ENCODE measurements at places on chromosomes 7 and 10. TPM values are rescaled to one million over a fixed set of nuclear protein-coding genes. Genes with fewer than 3 reads are reported as not detected.
A peak's percentile ranks its signal among the peaks of the same experiment; 100 is the strongest.

- no peaks in the 10 kb centered on the region for H3K27me3 ChIP-seq
- no peak overlapping the region for H3K27ac ChIP-seq
- H3K4me3 ChIP-seq = no peak overlapping the region
- no peak for DNase-seq
- no peaks in the 10 kb centered on the region for H3K36me3 ChIP-seq
Measured at GRCh38 chr10:33546031-33546430, 211.6 kb upstream of the NRP1 start.

GRCh38 chr7:151847681-151848081, 29.2 kb downstream of the PRKAG2 start:
- no peaks in the 10 kb centered on the region for H3K27me3 ChIP-seq
- H3K27ac ChIP-seq = no peak overlapping the region
- no peaks in the 10 kb centered on the region for H3K4me1 ChIP-seq
- no peak overlapping the region for H3K4me3 ChIP-seq

GRCh38 chr10:30540276-30540675, 89.3 kb downstream of the LYZL2 start:
- H3K4me3 ChIP-seq = no peak overlapping the region
- H3K36me3 ChIP-seq = no peaks in the 10 kb centered on the region
- H3K27ac ChIP-seq = no peak overlapping the region
- no peaks in the 10 kb centered on the region for H3K27me3 ChIP-seq

DNA sequence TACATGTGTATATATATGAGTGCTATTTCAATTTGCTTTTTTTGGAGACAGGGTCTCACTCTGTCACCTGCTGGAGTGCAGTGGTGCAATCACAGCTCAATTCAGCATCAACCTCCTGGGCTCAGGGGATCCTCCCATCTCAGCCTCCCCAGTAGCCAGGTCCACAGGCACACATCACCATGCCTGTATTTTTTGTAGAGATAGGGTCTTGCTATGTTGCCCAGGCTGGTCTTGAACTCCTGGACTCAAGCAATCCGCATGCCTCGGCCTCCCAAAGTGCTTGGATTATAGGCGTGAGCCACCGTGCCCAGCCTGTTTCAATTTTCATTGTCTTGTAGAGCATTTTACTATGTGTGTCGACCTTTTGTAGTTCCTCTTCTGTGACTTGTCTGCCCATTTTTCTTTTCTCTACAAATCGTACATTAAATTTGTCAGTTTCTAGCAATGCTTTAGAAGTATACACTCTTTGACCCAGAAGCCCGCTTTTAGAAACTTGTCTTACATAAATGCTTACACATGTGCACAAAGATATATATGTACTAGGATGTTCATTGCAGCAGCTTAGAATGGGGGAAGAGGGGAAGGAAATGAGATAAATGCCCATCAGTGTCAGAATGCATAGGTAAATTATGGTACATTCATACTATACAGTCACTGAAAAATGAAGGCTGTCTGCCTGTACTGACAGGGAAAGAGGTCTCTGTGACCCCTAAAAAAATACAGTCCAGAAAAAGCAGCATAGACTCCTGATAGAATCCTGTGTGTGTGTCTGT, 12.2 kb upstream of the RFC2 start:
- H3K36me3 ChIP-seq = no peaks in the 10 kb centered on the region
- H3K27ac ChIP-seq = no peak overlapping the region
- no peak for DNase-seq
- H3K27me3 ChIP-seq = no peaks in the 10 kb centered on the region
- H3K4me3 ChIP-seq = no peak overlapping the region

The DDC gene
- polyA plus RNA-seq = not detected

DNA sequence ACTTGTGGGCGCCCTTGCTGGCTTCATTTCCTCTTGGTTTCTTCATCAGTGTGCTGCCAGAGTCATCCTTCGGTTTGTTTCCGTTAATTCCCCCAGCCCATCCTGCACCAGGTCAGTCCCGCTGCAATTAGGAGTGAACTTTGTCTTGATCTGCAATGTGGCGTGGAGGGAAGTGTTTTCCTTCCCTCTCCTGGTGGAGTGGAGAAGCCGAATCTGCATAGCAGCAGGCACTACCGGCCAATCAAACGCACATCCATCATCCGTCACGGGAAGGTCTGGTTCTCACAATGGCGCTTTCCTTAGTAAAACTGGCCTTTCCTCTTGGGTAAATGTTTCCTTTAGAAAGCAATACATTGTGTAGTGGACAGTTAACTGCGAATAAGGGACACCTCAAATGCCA, 337.5 kb downstream of the CXCL12 start:
- H3K4me1 ChIP-seq = no peaks in the 10 kb centered on the region
- no peak overlapping the region for H3K27ac ChIP-seq
- DNase-seq = no peak
- no peaks in the 10 kb centered on the region for H3K27me3 ChIP-seq
- H3K4me3 ChIP-seq = no peak overlapping the region

- H3K27me3 ChIP-seq = no peaks in the 10 kb centered on the region
- DNase-seq = no peak
- no peak overlapping the region for H3K27ac ChIP-seq
- no peaks in the 10 kb centered on the region for H3K36me3 ChIP-seq
Measured at GRCh38 chr10:74206746-74207145, 55.7 kb downstream of the ADK start.

- no peaks in the 10 kb centered on the region for H3K36me3 ChIP-seq
- no peaks in the 10 kb centered on the region for H3K4me1 ChIP-seq
- DNase-seq = peak; percentile 71
Measured at GRCh38 chr7:153193144-153193595, 433.6 kb downstream of the ACTR3B start.

The CACNB2 gene
- 5.0 TPM for polyA plus RNA-seq

DNA sequence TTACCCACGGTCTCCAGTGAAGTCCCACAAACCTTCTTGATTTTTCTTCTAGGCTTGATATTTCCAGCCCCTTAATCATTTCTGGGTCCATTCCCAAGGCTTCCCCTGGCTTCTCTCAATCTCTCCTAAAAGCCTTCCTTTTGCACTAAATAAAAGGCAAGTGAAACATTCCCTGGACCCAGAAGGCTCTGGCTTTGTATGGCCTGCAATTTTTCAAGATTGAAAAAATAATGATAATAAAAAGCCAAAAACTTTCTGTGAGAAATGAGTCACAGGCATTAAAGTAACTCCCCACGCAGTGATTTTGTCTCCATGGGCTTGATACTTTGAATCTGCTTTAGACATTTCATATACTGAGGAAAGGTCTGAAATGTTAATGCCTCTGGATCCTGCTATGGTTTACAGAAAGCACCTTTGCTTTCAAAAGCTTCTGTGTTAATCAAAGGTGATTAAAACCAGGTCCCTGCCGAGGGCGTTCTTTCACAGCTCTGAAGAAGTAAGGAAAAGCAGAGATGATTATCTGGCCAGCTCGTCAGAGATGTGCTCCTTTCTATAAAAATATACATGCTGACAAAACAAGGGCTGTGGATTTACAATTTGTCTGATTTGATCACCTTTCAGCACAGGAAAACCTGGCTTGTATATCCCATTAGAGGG, 118.9 kb upstream of the TMEM72 start:
- H3K27ac ChIP-seq = no peak overlapping the region
- H3K36me3 ChIP-seq = no peaks in the 10 kb centered on the region
- no peak overlapping the region for H3K4me3 ChIP-seq
- no peaks in the 10 kb centered on the region for H3K4me1 ChIP-seq

GRCh38 chr10:78017856-78018255, 11.5 kb downstream of the POLR3A start:
- no peak for DNase-seq
- H3K4me3 ChIP-seq = no peak overlapping the region
- peaks cover 93% of the 10 kb centered on the region for H3K36me3 ChIP-seq
- H3K27me3 ChIP-seq = no peaks in the 10 kb centered on the region
- H3K27ac ChIP-seq = no peak overlapping the region

GRCh38 chr7:44087911-44088838, 5.8 kb upstream of the POLM start:
- H3K4me1 ChIP-seq = 0 out of 2 replicates have a peak, but pooled peaks cover 3% of the 10 kb centered on the region
- DNase-seq = no peak
- peaks cover 4% of the 10 kb centered on the region for H3K27me3 ChIP-seq

DNA sequence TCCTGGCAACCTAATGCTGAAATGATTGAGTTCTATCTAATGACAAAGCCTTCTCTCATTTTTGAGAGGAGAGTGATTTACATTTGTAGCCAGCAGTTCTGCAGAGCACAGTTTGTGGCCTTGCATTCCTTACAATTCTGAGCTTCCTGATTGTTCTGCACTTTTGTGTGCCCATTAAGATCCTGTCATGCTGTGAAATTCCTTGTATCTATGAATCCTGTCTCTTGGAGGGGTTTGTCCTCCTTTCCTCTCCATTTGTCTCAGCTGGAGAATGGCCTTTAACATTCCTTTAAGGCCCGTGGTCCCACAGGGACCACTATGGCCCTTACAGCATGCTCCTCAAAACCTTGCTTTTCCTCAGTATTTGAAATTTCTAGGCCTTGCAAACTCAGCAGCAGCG, 10.4 kb downstream of the KLHL7 start:
- H3K4me3 ChIP-seq = peak overlapping the region; percentile 1
- DNase-seq = peak; percentile 88
- peak overlapping the region; percentile 93 for H3K27ac ChIP-seq
- peaks cover 68% of the 10 kb centered on the region for H3K4me1 ChIP-seq

DNA sequence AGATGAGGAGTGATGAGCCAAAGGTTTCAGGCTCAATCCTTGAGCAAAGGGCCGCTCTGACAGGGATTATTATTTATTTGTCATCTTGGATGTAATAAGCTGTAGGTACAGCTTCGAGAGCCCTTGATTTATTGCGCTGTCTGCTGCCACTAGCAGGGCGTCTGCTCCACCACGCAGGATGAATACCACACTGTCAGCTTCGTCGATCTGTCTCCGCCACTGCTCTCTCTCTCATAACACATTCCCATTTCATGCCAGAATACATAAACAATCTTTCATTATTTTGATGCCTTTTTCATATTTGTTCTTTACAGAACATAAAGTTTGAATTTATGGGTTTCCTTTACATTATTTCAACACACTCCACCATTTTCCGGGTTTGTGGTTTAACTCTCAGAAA, 276.6 kb downstream of the LRMDA start:
- no peaks in the 10 kb centered on the region for H3K27me3 ChIP-seq
- H3K4me1 ChIP-seq = peaks cover 38% of the 10 kb centered on the region
- peak overlapping the region; percentile 17 for H3K4me3 ChIP-seq

- H3K27ac ChIP-seq = no peak overlapping the region
- 0 out of 2 replicates have a peak, but pooled peaks cover 7% of the 10 kb centered on the region for H3K4me1 ChIP-seq
- peak; percentile 79 for DNase-seq
- no peaks in the 10 kb centered on the region for H3K36me3 ChIP-seq
- no peaks in the 10 kb centered on the region for H3K27me3 ChIP-seq
Measured at GRCh38 chr10:5089865-5090264, 4.3 kb upstream of the AKR1C3 start.

The NUTM2B gene
- polyA plus RNA-seq = not detected

- H3K4me1 ChIP-seq = no peaks in the 10 kb centered on the region
- H3K36me3 ChIP-seq = peaks cover 47% of the 10 kb centered on the region
- no peaks in the 10 kb centered on the region for H3K27me3 ChIP-seq
Measured at GRCh38 chr7:149004405-149005370, 23.6 kb downstream of the PDIA4 start.

The SCIN gene
- polyA plus RNA-seq = 0.92 TPM
